ENCODE measurements at places on chromosomes 1 and 21. TPM values are rescaled to one million over a fixed set of nuclear protein-coding genes. Genes with fewer than 3 reads are reported as not detected.
A peak's percentile ranks its signal among the peaks of the same experiment; 100 is the strongest.

DNA sequence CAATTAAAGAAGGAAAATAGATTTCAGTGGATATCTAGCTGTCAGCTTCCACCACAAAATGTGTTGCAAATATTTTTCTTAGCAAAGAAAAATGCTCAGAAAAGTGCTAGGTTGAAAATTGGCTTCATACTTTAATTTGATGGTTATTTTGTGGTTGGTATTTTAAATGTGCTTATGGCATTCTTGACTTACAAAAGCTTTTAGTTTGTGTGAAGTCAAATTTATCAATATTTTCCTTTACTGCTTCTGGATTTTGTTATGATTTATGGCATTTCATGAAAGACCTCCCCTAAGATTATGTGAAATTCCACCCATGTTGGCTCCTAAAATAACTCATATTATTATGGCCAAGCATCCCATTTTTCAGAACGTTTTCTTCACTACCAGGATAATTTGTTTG is 51.5 kb downstream of the PSMG1 start:
- H3K4me1 ChIP-seq: peaks cover 4% of the 10 kb centered on the region
- peaks cover 3% of the 10 kb centered on the region for H3K27me3 ChIP-seq
- no peak for DNase-seq
- no peak overlapping the region for H3K27ac ChIP-seq
- no peak overlapping the region for H3K4me3 ChIP-seq

DNA sequence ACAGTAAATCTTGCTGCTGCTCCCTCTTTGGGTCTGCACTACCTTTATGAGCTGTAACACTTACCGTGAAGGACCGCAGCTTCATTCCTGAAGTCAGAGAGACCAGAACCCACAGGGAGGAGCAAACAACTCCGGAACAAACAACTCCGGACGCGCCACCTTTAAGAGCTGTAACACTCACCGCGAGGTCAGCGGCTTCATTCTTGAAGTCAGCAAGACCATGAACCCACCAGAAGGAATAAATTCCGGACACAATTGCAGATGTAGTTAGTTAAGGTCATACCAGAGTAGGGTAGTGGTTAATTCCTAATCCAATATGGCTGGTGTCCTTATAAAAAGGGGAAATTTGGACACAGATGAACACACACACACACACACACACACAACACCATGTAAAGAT is 37.7 kb downstream of the VTCN1 start:
- H3K4me3 ChIP-seq: no peak overlapping the region
- no peak overlapping the region for H3K27ac ChIP-seq
- DNase-seq: no peak
- H3K27me3 ChIP-seq: no peaks in the 10 kb centered on the region
- H3K36me3 ChIP-seq: no peaks in the 10 kb centered on the region

DNA sequence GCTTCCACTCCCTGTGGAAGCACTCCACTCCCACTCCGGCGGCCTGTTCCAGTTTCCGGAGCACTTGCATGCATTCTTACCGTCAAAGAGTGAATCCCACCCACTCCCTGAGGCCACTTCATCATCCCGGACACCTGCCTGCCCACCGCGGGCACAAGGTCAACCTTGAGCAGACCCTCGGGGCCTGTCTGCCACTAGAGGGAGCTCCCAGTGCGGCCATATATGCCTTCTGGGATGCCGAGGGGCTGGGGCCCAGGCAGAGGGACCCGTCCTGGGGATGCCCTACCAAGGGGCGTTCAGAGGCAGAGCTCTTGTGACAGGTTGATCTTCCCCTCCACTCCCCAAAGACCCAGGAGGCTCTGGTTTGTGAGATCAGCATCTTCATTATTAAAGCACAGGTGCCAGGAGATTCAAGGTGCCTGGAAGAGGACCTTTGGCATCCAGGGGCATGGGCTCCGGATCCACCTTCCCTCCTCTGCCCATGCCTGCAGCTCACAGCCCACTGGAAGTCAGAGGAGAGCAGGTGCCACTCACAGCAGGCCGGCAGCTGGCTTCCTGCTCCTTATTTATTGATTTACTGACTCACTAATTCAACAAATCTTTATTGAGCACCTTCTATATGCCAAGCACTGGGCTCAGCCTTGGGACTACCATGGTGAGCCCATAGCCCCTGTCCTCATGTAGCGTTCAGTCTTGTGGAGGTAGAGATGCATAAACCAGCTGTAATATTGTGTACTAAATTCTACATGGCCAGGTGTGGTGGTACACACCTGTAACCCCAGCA is 47.3 kb downstream of the UBIAD1 start:
- H3K27me3 ChIP-seq: peaks cover 40% of the 10 kb centered on the region
- no peak for DNase-seq
- H3K36me3 ChIP-seq: no peaks in the 10 kb centered on the region
- no peak overlapping the region for H3K4me3 ChIP-seq

- H3K27me3 ChIP-seq: no peaks in the 10 kb centered on the region
- H3K4me1 ChIP-seq: peaks cover 5% of the 10 kb centered on the region
- H3K36me3 ChIP-seq: no peaks in the 10 kb centered on the region
- no peak for DNase-seq
Measured at GRCh38 chr1:56438901-56439551, 140.3 kb downstream of the PLPP3 start.

DNA sequence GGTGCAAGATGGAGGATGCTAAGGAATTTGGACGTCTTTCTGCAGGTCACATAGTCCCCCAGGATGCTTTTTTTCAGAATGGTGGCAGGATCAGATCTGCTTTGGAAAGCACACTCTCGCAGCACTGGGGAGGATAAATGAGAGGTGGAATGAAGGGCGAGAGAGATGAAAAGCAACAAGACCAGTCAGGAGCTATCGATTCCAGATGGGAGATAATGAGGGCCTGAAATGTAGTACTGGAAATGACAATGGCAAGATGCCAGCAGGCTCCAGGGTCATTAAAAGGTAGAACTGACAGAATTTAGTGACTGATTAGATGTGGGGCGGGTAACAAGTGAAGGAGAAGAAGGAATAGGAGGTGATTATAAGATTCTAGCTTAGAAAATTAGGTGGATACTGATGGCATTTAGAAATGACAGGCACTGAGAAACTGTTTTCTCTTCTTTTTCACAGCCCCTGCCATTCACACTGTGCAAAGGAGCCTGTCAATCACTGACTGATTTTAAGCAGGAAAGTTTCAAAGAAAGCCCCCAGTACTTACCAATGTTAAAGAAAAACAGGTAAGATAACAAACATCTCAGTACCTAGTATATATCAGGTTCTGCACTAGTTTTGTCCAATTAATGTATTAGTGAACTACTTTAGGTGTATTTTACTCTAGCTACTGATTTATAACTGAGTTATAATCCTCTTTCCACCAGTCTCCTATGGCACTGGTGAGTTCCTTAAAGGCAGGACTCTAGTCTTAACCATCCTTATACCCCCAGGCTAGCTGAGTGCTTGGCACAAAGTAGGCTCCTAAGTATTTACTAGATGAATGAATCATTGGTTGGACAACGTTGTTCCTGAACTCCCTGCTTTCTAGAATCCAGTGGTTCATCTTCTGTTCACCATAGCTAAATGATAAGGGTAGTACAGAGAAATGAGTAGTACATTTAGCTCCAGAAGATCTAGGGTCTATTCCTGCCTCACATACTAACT is 9.2 kb downstream of the PIGM start:
- no peak overlapping the region for H3K4me3 ChIP-seq
- H3K4me1 ChIP-seq: peaks cover 20% of the 10 kb centered on the region
- DNase-seq: no peak

DNA sequence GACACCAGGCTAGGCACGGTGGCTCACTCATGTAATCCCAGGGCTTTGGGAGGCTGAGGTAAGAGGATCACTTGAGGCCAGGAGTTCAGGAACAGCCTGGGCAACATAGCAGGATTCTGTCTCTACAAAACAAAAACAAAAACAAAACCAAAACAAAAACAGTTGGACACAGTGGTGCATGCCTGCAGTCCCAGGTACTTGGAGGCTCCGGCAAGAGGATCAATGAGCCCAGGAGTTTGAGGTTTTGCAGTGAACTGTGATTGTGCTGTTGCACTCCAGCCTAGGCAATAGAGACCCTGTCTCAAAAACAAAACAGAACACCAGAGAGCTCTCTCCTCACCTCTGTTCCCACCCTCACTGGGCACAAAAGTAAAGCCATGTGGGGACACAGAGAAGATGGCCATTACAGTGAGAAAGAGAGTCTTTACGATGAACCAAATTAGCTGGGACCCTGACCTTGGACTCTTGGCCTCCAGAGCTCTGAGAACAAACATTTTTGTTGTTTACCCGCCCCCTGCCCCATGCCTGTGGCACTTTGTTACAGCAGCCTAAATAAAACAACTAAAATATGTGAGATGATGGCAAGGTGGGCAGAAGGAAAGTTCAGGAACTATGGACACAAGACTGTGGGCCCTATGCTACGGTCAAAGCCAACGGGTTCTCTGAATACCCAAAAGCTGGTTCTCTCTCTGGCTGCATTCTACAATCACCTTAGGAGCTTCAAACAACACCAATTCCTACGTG is 9.8 kb downstream of the NADK start:
- H3K36me3 ChIP-seq: peaks cover 12% of the 10 kb centered on the region
- no peak overlapping the region for H3K27ac ChIP-seq
- peak; percentile 7 for DNase-seq
- H3K27me3 ChIP-seq: no peaks in the 10 kb centered on the region
- H3K4me1 ChIP-seq: no peaks in the 10 kb centered on the region

DNA sequence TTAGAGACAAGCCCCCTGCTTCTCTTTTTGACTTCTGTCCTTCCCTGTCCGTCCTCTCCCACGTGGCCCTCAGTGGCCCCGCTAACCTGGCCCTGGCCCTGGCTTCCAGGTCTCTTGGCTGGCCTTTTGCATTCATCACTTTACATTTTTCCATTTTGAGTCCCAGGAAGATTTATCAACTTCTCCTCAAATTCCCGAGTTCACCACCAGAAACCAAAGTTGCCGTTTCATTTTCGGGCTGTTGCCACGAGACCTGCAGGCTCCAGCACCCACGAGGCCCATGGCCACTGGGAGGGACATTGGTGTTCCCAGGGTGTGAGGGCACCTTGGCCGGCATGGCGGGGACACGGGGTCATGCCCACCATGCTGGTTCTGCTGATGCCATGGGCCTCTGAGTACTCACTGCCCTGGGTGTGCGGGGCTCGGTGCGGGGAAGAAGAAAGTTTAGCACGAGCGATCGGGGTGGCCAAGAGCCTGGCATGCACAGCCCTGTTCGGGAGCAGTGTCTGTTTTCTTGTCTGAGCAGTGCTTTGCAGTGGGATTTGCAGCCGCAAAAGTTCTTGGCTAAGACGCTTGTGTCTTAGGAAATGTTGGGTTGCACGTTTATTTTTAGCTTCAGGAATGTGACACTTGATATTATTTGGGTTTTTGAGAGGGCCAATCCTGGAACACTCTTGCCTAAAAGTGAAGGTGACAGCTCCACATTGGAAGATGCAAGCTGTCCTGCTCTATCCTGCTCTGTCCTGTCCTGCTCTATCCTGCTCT is 40.4 kb upstream of the ADARB1 start:
- peaks cover 2% of the 10 kb centered on the region for H3K36me3 ChIP-seq
- peak overlapping the region; percentile 91 for H3K27ac ChIP-seq
- peaks cover 43% of the 10 kb centered on the region for H3K4me1 ChIP-seq
- H3K27me3 ChIP-seq: peaks cover 2% of the 10 kb centered on the region

DNA sequence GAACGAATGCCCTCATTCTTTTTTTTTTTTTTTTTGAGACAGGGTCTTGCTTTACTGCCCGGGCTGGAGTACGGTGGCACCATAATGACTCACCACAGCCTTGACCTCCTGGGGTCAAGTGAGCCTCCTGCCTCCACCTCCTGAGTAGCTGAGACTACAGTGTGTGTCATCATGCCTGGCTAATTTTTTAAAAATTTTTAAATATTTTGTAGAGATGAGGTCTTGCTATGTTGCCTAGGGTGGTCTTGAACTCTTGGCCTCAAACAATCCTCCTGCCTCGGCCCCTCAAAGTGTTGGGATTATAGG is 69.4 kb downstream of the ALG14 start:
- H3K27me3 ChIP-seq: no peaks in the 10 kb centered on the region
- H3K27ac ChIP-seq: peak overlapping the region; percentile 22
- no peaks in the 10 kb centered on the region for H3K36me3 ChIP-seq
- no peak for DNase-seq
- H3K4me3 ChIP-seq: no peak overlapping the region

DNA sequence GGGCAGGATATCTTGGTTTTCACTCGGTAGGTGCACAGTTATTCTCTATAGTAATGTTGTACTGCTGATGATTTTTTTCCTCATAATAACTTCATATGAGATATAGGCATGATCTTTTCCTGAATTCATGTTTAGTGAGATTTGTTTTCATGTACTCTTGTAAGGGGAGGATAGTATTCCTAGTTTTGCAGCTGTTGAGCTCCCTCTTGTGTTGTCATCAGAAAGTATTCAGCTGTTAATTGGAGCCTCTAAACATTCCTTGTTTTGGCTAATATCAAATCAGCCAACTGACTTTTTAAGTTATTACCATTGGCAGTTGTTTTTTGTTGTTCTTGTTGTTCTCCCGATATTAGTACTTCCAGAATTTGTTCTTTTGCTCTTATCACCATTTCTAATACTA is 24.4 kb downstream of the OR10R2 start:
- H3K4me3 ChIP-seq: no peak overlapping the region
- no peak for DNase-seq
- no peak overlapping the region for H3K27ac ChIP-seq
- no peaks in the 10 kb centered on the region for H3K36me3 ChIP-seq
- H3K4me1 ChIP-seq: no peaks in the 10 kb centered on the region
- peaks cover 8% of the 10 kb centered on the region for H3K27me3 ChIP-seq

DNA sequence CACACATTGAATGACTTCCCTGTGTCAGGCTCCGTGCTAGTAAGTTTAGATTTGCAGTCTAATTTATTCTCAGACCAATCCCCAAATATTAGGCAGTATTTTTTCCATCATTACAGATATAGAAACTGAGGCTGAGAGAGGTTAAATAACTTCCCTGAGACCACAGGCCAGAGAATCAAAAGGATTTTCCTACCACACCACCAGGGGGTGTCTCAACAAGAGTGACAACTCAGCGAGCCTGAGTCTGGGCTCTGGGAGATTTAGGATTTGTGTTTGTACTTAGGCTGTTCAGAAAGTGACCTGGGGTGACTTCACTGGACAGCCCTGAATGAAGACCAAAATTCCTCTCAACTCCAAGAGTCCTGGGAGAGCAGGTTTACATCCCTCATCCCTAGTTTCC is 13.3 kb upstream of the LCE5A start:
- H3K27me3 ChIP-seq: no peaks in the 10 kb centered on the region
- H3K27ac ChIP-seq: no peak overlapping the region
- no peaks in the 10 kb centered on the region for H3K4me1 ChIP-seq
- no peak overlapping the region for H3K4me3 ChIP-seq
- H3K36me3 ChIP-seq: no peaks in the 10 kb centered on the region

DNA sequence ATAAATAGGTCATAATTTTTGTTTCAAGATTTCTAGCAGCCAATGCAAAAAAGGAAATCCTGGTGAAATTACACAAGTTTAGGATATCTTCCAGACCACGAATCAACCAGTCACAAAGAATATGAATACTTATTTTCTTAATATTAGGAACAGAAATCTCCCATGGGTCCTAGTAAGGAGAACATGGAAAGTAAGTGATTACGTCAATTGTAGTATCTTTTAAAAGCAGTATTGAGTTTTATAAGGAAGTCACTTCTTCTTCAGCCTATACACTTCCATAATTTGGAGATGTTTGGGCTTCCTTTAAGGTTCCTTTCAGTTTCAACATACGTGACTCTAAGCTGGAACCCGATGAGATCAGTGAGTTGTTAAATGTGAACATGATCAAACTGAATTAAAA is 534.5 kb downstream of the USP25 start:
- peaks cover 2% of the 10 kb centered on the region for H3K36me3 ChIP-seq
- H3K27me3 ChIP-seq: no peaks in the 10 kb centered on the region
- no peak overlapping the region for H3K4me3 ChIP-seq
- peaks cover 10% of the 10 kb centered on the region for H3K4me1 ChIP-seq
- H3K27ac ChIP-seq: peak overlapping the region; percentile 32

B3GALT5 gene
- 0.03 TPM for total RNA-seq

CD164L2 gene
- not detected for total RNA-seq

RGS13 gene
- total RNA-seq: not detected

OR10X1 gene
- total RNA-seq: not detected

LCE1E gene
- not detected for total RNA-seq

PLPPR4 gene
- 0.77 TPM for total RNA-seq
